ENCODE measurements at places on chromosomes 12 and 14. TPM values are rescaled to one million over a fixed set of nuclear protein-coding genes. Genes with fewer than 3 reads are reported as not detected.

SMOC1 gene
- polyA plus RNA-seq = 1.7 TPM

DNA sequence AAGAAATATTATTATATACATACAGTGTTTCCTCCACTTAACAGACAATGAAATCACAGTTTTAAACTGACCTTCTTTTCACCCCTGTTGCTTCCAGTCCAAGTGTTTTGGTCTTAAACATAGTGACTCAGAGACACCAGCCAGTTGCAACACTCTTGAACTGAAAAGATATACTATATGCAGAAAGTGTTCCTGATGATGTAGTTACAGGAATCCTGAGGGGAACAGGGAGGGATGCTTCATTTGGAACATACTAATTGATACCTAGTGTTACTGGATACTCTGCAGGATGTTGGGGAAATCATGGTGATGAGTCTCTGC is 420.8 kb downstream of the CCDC91 start:
- DNase-seq = no peak

GRCh38 chr12:53940443-53941014 is 1.9 kb downstream of the HOXC13 start:
- no peak for DNase-seq

- DNase-seq = no peak
These were observed 90.9 kb downstream of the SRGAP1 start for GRCh38 chr12:63935361-63935760.

- DNase-seq = no peak
These were observed at the start of gene CEBPE for GRCh38 chr14:23118506-23119362. TSS of gene CEBPE (minus strand) at chr14:23119255. CDS start at chr14:23119091, 164 bp downstream.

Data from right renal cortex interstitium (tissue), 3 donors.